ENCODE measurements at places on chromosomes 12 and 14.

DNA sequence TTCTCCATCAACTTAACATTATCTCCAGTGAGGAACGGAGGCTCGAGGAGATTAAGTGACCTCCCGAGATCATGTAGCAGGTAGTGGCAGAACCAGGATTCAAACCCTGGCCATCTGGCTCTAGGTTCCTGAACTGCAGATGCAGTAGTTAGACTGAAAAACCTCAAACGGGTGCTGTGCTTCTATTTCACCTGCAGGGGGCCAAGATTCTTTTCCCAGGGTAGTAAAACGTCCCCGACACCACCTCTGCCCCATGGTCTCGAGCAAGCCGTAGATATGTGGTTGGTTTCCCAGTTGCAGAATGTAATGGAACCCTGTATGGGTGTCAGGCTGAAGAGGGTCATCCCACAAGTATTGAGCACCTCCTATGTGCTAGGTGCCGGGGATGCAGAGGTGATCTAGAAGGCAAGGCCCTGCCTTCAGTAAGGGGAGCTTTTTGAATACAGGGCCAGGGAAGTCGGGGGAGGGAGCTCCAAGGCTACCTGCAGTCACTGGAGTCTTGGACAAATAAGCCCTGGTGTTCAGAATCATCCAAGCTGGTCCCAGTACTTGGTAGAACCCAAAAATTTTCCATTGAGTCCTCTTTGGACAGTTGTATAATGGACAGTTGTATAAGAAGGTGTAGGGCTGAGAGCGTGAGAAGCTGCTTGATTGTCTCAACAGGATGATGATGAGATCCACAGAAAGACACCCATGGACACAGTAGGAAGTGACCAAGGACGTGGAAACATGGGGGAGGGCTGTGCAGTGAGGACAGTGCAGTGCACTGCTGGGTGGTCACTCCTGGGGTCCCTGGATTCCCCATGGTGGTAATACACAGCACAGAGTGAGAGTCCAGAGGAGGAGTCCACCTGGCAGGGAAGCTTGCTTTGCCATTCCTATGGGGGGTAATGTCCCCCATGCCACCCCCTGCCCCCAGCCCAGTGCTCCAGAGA is 197.2 kb downstream of the CHST11 start:
- no peak for DNase-seq

GRCh38 chr14:40674502-40674901 is 932.2 kb upstream of the LRFN5 start:
- DNase-seq: no peak

DNA sequence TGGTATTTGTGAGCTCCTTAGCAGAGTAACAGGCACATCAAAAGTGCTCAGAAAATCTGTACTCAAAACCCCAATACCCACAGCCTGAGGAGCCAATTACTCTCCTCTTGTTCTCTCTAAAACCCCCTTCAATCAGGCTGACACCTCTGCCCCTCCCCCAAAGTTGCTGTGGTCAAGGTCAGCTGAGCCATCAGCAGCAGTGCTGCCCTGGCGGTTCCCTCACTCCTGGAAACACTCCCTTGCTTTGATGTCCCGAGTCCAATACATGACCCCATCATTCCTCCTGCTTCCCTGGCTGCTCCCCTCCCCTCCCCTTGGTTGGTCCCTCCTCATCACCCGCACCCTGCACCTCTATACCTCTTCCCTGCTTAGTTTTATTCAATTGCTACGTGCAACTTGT is 57.2 kb upstream of the C14orf132 start:
- DNase-seq: no peak

- peak; percentile 20 for DNase-seq
Measured at GRCh38 chr12:108352591-108352990, 13.5 kb upstream of the CMKLR1 start.

DNA sequence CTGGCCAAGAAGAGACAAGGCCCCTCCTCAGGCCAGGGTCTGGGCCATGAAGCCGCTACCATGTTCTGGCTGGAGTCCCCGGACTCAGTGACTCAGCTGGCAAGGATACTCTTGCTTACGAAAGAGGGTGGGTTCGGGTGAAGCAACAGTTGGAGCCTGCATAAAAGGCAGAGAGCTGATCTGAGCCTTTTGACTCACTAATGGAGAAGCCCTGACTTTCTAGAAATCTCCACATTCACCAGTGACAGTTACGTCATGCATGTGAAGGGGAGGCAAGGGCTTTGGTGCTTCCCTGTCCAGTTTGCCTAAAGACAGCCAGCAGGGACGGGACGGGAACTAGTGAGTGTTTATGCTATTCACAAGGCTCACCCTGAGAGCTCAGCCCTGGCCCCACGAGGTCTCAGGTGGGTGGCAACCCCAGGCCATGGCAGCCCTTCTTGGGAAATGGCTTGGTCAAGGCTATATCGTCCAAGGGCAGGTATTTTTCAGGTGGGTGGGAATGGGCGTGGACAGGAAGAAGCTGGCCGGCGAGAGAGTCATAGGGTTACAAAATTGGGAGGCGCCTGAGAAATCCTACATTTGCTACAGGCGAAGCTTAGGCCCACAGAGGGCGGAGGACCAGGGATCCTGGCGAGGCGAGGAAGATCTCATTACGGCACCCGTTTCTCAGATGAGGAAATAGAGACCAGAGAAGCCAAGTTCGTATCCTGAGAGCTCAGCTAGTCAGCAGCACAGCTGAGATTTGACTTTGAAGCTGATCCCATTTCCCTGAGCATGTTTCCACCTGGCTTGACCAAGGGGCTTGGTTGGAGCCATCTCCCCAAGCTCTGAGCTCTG is 314.6 kb downstream of the BCL11B start:
- peak; percentile 87 for DNase-seq

GRCh38 chr14:75459099-75459741 is 31.4 kb downstream of the JDP2 start:
- no peak for DNase-seq
